A549 (cell line): ENCODE measurements at places on chromosomes 12 and 14.
A peak's percentile ranks its signal among the peaks of the same experiment; 100 is the strongest.

- DNase-seq, result peak; percentile 36
Observed at GRCh38 chr12:31959701-31960391, 631 bp downstream of the RESF1 start.

- DNase-seq, result no peak
Observed at GRCh38 chr12:25051656-25052195, 102.8 kb upstream of the BCAT1 start.

GRCh38 chr12:18375131-18375530 is 113.8 kb downstream of the PIK3C2G start:
- no peak for DNase-seq

DNA sequence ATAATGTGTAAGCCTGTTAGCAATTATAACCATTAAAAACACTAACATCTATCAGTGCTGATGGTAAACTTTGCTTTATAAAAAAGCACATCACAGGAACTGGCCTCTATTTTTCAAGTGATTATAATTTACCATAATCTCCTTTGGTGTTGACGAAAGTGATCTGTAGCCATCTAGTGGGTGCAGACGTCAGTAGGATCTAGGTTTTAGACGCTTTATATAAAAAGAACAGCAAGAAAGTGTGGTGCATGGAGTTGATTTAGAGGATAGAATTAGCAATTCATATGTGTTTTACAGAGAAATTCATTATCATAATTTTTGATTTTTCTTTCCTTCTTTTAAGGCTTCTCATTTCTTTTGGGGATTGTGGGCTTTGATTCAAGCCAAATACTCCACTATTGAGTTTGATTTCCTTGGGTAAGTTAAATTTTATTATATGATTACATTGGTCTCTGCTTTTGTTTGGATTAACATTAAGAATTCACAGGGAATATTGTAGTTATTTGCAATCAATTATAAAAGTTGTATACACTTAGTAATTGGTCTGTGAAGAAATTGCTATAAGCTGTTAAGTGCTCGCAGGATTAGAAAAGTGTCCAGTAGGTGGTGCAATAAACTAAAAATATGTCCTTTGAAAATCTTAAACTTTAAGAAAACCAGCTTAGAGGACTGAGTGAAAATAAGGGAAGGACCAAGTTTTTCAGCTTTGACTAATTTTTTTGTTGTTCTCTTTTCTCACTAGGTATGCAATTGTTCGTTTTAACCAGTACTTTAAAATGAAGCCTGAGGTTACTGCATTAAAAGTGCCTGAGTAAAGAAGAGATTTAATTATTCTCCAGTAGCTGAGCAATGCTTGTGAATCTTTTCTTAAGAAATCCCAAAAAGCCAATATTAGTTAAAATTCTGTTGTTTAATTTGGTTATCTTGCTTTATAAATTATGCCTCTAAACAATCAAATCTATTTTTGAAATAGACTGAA is 59.5 kb downstream of the ETNK1 start:
- no peak for DNase-seq

DNA sequence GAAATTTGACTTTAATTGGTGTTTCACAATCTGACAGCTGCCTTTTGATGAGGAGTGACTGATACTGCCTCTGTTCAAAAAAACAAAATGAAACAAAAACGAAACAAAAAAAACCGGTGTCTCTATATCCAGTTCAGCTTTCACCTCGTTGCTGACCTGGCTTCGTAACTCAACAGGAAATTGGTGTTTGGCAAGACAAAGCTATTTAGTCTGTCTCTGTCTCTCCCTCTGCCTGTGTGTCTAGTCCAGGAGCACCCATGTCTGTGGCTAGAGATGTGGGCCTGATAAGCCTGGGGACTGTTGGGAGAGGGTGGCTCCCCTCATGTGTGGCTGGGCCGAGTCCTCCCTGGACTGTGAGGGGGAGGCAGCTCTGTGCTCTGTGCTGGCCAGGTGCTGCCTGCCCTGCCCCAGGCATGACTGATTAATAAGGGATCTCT is 11.3 kb downstream of the CACNA1C start:
- DNase-seq, result no peak

GRCh38 chr14:53462931-53463778 is 310.0 kb upstream of the DDHD1 start:
- DNase-seq, result no peak

- no peak for DNase-seq
Observed at GRCh38 chr14:52254086-52254485, 13.4 kb upstream of the PTGDR start.

DNA sequence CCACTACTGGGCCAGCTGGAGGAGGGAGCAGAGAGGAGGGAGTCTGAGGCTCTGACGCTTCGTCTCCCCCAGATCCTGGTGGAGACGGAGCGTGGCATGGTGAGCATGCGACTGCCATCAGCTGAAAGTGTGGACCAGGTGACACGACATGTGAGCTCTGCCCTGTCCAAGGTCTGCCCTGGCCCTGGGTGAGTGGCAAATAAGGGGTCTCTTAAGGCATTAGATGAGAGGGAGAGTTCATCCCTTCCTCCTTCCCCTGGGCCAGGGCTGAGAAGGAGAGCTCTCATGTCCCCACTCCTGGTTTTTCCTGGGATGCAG is 2.5 kb downstream of the CARMIL3 start:
- no peak for DNase-seq

- no peak for DNase-seq
Observed at GRCh38 chr12:9773216-9773877, 12.6 kb upstream of the CD69 start.

GRCh38 chr12:106816231-106816630 is 41.7 kb downstream of the RIC8B start:
- DNase-seq, result no peak

DNA sequence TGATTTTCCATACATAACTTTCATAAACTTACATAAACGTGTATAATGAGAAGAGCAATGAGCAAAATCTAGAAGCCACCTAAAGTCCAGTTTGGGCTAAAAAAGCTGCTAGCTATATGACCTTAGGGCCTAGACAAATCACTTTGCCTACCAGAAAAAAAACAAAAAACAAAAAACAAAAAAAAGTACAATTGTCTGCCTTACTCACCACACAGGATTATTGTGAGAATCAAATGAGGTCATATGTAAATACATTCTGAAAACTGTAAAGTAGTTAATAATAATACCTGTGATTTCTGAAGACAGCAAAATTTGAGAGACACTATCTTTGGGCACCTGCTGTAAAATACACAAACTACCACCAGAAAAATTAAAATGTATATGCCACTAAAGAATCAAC is 4.2 kb downstream of the ATP2B1 start:
- no peak for DNase-seq

DNA sequence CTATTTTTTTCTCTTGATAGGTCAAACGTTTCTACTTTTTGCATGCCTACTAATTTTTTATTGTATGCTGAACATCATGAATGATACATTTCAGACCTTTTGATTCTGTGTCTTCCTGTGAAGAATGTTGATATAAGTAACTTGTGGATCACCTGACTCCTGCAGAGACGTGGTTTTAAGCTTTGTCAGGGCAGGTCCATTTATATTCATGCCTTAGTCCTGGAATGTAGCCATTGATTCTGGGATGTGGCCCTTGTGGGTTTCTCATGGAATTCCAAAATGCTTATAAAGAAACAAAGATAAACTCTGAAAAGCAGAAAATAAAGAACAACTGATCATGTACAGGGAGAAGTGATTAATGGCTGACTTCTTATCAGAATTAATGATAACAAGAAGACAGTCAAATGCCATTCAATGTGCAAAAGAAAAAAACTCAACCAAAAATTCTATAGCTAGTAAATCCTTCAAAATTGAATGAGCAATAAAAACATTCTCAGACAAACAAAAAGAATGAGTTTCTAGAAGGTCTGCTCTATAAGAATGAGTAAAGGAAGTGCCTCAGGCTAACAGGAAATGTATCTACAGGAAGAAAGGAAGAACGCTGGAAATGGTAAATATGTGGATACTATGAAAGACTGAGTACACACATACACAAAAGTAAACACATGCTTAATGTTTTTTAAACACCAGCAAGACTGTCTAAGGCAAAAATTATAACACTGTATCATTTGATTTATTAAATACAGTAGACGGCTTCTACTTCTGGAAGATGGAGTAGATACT is 284.8 kb upstream of the DIO3 start:
- no peak for DNase-seq

DNA sequence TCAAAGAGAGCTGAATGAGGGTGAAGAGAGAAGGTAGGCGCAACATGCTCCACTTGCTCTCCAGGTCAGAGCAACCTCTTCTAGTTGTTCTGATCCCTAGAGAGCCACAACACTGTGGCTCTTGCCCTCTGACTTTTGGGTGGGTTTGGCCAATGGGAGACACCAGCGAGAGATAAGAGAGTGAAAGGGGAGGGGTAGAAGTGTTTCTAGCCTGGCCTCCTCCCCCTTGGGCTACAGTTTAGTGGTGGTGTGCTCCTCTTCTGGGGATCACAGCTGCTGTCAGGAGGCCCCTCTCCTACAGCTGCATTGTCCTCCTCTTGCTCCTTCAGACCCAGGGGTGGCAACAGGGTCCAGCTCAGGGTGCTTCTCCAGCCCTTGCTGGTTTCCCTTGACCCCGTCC is 454.8 kb downstream of the FUT8 start:
- DNase-seq, result no peak

DNA sequence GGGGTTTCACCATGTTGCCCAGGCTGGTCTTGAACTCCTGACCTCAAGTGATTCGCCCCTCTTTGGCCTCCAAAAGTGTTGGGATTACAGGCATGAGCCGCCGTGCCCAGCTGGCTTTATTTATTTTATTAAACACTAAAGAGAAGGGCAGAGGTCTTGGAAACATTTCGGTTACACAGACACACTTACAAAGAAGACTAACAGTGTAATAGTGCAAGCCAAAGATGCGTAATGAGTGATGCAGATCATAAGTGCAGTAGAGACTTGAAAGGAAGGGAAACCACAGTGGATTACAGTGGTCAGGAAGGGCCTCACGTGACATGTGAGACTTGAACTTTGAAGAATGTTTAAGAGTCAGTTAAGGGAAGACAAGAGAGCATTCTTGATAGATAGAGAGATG is 33.9 kb upstream of the CDK17 start:
- no peak for DNase-seq

GRCh38 chr12:113515082-113515856 is 43.6 kb upstream of the LHX5 start:
- no peak for DNase-seq

GRCh38 chr14:60642270-60643140 is 6.8 kb downstream of the SIX1 start:
- DNase-seq, result no peak

DNA sequence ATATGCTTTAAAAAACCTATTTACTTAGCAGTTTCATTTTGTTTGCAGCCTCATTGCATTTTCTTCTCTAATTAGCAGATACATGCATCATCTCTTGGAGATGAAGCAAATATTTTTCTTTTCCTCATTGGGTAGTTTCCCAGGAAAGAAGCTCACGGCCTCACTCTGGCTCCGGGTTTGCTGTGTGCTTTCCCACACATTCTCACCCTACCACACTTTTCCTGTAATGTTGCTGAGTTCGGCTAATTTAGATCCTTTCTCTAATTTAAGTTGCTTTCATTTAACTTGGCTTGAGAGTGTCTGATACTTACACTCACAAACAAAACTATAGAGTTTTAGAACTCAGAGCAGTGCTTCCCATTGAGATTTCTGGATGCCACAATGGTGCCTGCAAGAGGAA is 928.2 kb downstream of the NRXN3 start:
- no peak for DNase-seq

GRCh38 chr12:100544165-100544564 is 29.3 kb upstream of the GAS2L3 start:
- peak; percentile 5 for DNase-seq

DNA sequence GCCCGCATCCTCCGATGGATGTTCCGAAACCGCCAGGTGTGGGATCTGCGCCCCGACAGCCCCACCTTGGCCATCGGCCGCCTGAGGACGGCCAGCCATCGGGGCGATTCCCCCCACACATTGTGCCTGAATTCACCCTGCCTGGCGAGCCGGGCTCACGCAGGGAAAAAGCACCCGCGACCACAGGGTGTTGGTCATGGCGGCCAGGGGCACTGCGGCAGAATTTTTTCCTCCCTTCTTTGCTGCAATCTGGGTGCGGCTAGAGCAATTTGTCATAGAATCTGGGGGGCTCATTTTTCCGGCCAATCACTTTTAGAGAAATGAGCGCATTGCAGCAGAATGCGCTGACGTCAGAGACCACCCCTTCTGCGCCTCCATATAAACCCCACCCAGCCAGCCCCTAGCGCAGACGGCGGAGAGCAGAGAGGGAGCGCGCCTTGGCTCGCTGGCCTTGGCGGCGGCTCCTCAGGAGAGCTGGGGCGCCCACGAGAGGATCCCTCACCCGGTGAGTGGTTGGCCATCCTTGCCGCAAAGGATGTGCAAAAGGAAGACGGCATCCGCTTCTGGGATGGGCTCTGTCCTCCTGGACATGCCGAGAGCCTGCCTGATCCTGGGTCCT is at the start of gene MEG3:
Gene MEG3 (plus strand): TSS at position 406 of the 619 bp plus-strand sequence.
- peak; percentile 17 for DNase-seq

- no peak for DNase-seq
Observed at GRCh38 chr14:38233218-38233617, 22.7 kb downstream of the CLEC14A start.

- no peak for DNase-seq
Observed at GRCh38 chr14:74893614-74894091, 11.9 kb downstream of the DLST start.

DNA sequence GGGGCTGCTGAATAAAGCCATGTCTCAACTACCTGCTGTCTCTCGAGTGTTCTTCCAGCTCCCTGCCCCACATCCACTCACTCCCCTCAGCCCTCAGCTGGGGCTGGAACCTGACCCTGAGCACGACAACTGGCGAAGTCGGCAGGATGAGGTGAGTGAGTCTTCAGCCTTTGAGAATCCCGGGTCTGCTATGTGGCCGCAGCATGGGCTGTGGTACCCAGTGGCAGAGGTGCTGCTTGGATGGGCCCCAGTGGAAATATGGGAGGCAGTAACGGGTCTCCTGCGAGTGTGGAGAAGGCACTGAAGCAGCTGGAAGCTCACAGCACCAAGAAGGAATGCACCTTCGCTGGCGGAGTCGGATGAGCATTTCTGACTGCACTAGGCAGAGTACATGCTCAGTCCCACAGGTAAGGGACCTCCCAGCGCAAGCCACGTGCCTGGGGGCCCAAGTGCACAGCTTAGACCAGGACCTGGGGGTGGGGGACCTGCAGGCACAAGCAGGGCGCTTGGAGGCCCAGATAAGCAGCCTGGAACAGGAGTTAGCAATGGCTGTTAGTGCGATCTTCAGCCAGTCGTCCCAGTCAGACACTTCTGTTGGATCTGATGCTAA is 95.5 kb upstream of the TMPO start:
- no peak for DNase-seq

- DNase-seq, result no peak
Observed at GRCh38 chr12:96497855-96498254, 8.5 kb downstream of the CFAP54 start.

DNA sequence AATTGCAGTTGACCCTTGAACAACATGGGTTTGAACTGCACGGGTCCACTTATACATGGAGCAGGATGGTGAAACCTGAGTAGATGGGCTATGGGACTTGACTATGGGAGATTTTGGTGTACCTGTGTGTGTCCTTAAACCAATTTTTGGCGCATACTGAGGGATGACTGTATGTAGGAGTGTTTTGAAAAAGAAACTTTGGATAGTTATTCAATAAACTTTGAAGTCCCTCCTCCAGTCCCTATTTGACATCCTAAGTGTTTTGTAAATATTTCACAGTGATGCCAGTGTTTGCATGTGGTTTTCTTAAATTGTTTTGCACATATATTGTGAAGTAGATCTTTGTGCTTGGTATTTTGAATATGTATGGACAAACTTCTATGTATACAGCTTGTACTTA is 12.4 kb downstream of the KTN1 start:
- no peak for DNase-seq

- no peak for DNase-seq
Observed at GRCh38 chr12:52013626-52014310, 7.0 kb downstream of the TAMALIN start.

GRCh38 chr12:102690253-102690652 is 209.9 kb upstream of the IGF1 start:
- no peak for DNase-seq
